NK-92 treated with Interleukin-12 subunit alpha and Interleukin-12 subunit beta, amount 100 ng/mL, for 24 hours (cell line): ENCODE measurements at places on chromosomes 3 and 15.

GRCh38 chr3:156818273-156818651, 7.9 kb upstream of the LEKR1 start:
- DNase-seq: no peak

- DNase-seq: no peak
These were observed 65.2 kb upstream of the SEC13 start for GRCh38 chr3:10386121-10386520.

DNA sequence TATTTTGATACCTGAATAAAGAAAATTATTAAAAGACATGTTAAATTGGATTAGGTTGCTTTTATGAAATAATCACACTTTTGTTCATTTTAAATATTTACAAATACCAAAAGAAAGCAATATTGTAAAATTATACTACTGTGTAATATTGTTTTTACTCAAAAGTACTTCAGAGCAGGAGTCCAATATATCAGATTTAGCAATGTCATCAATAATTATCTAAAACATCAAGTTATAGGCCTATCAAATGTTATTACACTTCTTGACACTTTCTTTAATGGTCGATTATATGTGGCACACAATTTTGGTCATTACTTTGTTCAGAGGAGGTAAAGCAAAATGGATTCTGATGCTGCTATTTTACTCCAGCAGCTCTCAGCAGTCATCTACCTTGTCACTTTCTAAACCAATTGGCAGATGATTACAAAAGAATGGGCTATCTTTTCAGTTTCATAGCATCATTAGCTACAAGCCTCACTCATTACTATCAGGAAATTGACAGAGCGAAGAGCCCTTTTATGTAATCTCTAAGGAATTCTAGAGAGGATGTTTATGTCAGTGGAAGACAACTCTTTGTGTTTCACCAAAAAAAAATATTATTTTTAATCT, 318.6 kb downstream of the PLOD2 start:
- no peak for DNase-seq

DNA sequence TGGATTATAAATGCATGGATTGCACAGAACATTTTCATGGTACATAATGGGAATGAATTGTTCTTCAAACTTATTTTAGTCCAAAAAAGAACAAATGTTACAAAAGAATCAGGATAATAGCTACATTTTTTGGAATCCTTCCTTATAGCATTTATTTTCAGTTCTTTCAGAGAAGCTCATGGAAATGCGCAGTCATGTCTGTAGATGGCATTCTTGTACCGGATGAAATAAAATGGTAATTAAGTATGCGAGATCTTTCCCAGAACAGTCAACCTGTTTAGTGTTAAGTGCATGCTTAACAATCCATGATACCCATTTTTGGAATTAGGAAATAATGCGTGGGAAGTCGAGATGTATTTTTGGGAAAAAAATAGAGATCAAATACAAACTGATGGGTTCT, 38.2 kb upstream of the GOLGA8B start:
- no peak for DNase-seq

DNA sequence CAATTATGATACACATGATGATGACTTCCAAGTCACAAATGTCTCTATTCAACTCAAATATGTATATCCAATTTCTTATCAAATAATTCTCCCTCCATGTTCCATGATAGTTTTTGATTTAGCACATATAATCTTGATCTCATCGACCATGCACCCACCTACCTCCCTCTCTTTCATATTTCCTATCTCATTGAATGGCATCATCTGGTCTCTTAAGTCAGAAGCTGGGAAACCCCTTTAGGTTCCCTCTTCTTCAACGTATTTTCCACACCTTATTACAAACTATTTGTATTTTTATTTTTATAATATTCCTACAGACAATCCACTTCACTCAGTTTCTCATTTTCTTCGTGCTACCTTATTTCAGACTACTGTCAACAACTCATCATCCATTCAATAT, 56.9 kb upstream of the DPH6 start:
- no peak for DNase-seq

GRCh38 chr3:65723985-65724384, 314.7 kb downstream of the MAGI1 start:
- no peak for DNase-seq

GRCh38 chr3:13865581-13865980, 14.3 kb downstream of the WNT7A start:
- no peak for DNase-seq

DNA sequence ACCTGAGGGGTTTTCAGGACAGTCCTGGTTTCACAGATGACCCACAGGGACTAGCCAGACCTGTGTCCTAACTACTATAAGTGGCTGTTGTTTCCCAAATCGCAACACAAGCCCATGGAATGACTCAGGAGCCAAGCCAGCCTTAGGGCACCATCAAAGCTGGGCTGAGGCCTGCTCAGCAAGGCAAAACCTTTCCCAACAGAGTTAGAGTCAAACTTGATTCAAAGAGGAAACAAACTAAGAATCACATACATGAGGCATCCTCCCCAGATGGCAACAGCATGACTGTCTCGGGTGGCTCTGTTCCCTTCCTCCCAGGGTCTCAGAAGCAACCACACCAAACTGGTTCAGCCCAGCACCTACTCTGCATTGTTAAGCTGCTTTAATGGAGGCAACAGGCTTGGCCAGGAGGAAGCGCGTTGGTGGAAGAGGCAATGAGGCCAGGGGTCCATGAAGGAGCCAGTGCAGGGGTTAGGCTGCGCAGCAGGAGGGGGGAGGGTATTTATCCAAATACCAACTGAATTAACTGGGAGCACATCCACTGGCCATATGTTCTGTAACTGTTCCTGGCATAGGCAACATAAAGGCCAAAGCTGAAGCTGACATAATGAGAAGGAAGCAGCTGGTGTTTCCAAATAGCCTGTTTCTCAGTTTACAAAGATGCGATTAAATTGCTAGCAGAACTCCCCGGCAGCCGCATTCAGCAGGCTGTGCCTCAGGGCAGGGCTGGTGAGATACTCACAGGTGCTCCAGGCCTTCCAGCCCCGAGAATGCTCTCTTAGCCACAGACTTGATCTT, 102.4 kb downstream of the LRIG1 start:
- no peak for DNase-seq

DNA sequence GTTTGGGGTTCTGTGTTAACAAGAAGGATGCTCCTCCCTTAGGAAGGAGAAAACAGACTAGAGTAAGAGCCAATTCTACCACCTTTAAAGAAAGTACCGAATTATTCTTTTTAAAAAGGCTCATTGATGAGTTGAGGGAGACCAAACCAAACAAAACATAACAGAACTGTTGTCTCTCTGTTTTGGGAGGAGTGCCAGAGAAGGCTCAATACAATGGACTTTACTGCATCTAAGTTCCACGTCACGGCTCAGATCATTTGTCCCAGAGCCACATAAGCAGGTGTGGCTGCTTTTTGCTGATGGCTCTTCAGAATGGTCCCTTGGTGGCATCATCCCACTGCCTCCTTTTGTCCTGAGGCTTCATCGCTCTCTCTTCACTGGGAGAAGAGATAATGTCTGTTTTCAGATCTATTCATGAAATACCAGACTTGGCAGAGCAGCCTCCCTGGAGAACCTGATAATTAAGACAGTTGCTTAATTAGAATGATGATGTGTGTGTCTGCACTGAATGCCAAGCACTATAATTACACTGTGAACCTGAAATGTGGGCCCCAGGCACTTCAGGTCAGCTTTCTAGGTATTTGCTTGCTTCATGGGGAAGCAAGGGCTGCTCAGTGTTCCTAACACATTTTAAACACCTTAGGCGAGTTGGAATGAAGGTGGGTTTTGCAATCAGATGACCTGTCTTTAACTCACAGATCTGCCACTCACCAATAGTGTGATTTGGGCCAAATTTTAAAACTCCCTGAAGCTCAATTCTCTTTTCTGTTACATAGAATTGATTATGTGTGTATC, 335.2 kb upstream of the MCTP2 start:
- no peak for DNase-seq

GRCh38 chr3:125594581-125595011, 701 bp downstream of the OSBPL11 start:
- no peak for DNase-seq
